ENCODE measurements at places on chromosomes 12 and 14.
A peak's percentile ranks its signal among the peaks of the same experiment; 100 is the strongest.

- DNase-seq, result no peak
These were observed 197.0 kb downstream of the CCER1 start for GRCh38 chr12:90757957-90758356.

- no peak for DNase-seq
These were observed 248.3 kb upstream of the LRIG3 start for GRCh38 chr12:59168647-59169046.

GRCh38 chr14:100539766-100540140 is 47.5 kb downstream of the BEGAIN start:
- DNase-seq, result no peak

DNA sequence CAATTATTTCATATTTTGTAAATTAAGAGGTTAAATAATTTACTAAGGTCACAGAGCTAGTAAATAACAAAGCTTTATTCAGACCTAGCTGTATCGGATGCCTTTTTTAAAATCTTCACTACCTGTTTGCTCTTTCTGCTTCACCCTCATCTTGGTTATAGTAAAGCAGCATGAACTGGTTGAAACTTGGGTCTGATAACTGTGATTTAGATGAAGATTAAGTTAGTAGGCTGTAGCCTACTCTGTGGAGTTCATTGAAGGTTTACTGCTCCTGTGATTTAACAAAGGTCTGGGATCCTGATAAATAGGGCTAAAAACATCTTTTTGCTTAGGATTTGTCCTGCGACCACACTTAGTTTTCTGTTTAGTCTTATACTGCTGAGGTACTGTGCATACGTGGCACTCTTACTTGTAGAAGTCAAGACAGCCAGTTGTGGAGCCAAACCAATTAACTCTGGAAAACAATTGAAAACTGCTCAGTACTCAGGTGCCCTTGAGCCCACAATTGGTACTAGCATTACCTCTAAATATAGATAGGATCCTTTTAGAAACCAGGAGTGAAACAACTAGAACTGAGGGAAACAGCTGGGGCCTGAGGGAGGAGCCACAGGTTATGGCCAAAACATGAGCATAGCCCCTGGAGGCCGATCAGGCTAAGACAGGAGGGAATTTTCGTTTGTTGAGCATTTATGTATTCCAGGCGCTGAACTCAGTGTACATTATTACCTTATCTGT is 2.3 kb downstream of the SPATS2 start:
- DNase-seq, result no peak

GRCh38 chr12:105706321-105706972 is 376.0 kb downstream of the C12orf75 start:
- DNase-seq, result no peak

DNA sequence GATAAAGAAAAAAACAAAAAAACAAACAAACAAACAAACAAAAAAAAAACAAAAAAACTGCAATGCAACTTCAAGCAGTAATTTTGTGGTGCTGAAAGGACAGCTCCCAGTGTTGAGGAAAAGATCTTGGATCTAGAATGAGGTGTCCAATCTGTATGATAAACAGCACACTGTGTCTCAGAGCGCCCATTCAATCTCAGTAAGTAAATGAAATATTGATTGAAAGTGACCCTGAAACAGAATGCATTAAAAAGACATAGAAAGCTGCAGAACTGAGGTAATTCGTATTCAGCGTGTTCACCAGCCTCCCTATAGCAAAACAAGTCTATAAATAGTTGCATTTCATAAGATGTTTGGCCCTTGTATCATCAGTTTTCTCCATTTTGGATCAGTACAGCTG is 153.0 kb downstream of the NOVA1 start:
- DNase-seq, result peak; percentile 27

DNA sequence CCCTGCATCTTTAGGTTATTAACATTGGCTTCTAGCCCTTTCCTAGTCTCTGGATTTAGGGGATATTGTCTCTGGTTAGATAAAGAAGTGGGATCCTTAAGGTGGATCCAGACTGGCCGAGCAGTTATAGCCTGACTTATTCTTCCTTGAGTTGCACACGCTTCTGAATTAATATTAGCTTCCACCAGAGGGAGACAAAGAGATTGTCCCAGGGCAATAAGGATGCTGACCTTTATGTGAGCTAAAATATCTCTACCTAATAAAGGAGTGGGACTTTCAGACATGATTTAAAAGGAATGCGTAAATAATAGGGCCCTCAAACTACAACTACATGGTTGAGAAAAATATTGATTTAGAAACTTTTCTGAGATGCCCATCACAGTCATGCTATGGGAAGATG is 139.7 kb downstream of the SLCO1B3 start:
- DNase-seq, result no peak

DNA sequence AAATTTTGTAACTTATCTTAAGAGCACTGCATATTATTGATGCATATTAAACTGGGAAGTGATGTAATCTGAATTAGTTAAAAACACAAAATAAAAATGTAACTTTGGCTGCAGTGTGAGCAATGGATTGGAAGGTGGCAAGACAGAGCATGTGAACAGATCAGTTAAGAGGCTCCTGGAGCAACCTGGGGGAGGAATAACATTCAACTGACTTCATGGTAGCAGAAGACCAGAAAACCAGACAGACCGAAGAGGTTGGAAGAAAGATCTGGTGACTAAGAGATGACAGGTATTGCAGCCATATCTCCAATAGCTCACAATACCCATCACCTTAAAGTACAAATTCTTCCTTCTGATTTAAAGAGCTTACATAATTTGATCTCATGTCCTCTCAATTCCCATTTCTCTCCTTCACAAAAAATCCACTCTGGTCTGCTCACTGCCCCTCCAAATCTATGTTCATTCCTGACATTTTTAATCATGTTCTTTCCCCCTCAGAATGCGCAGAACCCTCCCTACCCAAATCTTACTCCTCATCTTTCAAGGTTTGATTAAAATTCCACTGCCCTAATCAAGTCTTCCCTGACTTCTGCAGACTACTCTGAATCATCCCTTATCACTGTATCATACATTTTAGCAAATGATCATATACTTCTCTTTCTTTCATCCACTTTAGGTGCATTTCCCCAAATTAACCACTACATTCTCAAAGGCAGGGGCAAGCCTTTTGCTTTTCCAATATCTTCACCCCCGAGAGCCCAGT is 51.5 kb downstream of the DUSP16 start:
- DNase-seq, result no peak

- no peak for DNase-seq
These were observed 13.3 kb downstream of the SBNO1 start for GRCh38 chr12:123351349-123351748.

DNA sequence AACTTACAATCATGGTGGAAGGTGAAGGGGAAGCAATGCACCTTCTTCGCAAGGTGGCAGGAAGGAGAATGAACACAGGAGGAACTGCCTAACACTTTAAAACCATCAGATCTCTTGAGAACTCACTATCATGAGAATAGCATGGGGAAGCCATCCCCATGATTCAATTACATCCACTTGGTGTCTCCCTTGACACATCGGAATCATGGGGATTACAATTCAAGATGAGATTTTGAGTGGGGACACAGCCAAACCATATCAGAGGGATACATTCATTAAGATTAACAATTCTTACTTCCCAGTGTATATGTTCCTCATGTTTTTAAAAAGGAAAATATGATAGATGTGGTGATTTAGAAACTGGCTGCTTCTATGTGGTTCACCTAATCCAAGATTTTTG is 117.9 kb downstream of the PDE3A start:
- no peak for DNase-seq

GRCh38 chr12:105878964-105879363 is 259.8 kb downstream of the NUAK1 start:
- no peak for DNase-seq

DNA sequence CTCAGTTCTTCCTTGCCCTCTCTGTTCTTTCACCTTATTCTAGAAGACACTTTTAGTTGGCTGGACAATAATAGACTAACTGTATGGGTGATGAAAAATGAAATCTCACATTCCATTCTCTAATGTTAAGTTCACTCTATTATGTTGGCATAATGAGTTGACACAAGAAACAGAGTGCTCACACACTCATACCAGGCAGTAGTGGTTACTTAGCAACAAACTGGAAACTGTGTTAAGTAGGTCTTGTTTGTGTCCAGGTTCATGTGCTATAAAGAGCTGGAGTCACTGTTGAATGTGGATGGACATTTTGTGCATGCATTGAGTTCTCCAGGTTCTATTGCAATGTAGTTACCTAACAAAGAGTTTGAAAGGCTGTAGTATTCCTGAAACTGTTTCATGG is 16.9 kb upstream of the PPP4R4 start:
- no peak for DNase-seq

- DNase-seq, result no peak
These were observed 29.4 kb upstream of the ETFBKMT start for GRCh38 chr12:31629756-31630732.

- no peak for DNase-seq
These were observed 118.0 kb downstream of the GCH1 start for GRCh38 chr14:54784657-54785056.

DNA sequence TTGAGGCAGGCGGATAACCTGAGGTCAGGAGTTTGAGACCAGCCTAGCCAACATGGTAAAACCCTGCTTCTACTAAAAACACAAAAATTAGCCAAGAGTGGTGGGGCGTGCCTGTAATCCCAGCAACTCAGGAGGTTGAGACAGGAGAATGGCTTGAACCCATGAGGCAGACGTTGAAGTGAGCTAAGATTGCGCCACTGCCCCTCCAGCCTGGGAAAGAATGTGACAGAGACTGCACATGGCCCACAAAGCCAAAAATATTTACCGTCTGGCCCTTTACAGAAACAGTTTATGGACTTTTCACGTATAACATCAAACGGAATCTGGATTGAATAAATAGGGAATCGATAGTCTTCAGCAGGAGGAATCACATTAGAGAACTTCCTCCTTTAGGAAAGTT is 3.5 kb downstream of the RSRC2 start:
- DNase-seq, result no peak

DNA sequence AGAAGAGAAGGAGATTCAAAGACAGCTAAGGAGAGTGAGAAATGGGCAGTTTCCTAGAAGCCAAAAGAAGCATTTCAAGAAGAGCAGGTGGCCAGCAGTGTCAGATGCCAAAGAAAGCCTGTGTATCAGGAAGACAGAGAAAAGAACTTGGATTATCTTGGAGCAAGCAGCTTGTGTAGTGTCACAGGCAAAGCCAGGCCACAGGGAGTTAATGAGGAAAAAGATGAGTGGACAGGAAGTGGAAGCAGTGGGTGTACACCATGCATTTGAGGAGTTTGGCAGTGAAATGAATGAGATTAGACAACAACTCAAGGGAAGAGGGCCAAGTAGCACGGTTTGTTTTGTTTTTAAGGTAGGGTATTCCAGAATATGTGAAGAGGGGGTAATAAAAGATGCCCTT is 5.6 kb upstream of the MYH7 start:
- DNase-seq, result no peak

GRCh38 chr12:47832263-47832933 is 12.7 kb upstream of the HDAC7 start:
- no peak for DNase-seq

- no peak for DNase-seq
These were observed 977 bp upstream of the TMEM120B start for GRCh38 chr12:121711361-121712189.

DNA sequence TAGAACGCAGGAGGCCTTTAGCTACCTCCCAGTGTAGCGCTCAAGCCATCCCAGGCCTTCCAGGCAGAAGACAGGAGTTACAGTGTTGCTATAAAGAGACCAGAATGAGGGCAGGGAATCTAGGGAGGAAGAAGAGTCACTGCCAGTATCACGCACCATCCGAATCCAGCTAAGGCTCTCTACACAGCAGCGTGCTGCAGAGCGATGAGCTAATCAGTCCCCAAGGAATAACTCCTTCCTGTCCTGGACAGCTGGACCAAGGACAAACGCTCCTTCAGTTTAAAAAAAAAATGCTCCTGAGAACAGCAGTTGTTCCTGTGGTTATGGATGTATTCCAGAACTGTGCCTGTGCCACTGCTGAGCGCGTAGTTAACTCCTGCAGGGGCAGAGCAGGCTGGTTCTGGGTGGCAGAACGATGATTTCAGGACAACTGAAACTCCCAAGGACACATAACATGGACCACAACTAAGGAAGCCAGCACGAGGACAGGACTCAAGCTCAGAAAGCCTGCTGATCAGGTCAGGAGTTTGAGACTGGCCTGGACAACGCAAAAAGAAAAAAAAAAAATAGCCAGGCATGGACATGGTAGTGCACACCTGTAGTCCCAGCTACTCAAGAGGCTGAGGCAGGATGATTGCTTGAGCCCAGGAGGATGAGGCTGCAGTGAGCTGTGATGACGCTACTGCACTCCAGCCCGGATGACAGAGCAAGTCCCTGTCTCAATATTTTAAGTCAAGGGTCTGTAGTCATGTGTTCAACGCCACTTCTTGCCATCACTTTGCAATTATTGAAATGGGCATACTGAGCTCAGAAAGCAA is 2.6 kb downstream of the IFFO1 start:
- DNase-seq, result no peak

DNA sequence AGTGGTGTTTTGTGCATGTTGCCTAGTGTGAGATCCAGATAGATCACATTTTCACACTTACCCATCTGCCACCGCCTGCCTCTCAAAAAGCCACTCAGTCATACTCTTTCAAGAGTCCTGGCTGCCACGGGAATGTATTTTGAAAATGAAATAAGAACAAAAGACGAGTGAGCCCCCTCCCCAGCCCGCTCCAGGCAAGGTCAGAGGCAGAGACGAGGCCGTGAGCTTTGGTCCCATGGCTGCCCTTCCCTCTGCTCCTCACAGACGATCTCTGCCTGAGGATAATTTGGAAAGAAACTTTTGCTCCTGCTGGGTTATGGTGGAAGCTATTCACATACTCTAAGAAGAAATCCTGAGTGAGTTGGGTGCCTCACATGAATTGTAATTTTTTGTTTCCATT is 924.3 kb downstream of the BCL11B start:
- no peak for DNase-seq

DNA sequence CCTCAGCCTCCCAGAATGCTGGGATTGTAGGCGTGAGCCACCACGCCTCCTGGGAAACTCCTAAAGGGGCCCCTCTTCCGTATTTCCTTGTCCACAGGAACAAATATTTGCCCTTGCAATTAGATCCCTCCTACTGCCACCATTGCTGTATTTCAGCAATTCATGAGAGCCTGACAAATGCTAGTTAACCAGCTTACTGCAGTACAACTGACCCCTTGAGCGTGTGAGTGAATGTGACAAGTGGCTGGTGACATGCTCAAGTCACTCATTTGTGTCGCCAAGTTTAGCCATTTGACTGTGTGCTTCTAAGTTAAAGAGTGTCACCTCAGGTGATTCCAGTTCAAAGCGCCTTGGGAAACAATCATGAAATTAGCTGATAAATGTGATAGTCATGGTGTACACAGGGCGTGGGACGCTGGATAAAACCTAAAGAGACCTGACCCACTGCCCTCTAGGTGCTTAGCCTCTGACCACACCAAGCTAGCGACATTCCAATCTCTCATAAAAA is 56.1 kb upstream of the MAP1LC3B2 start:
- peak; percentile 68 for DNase-seq

DNA sequence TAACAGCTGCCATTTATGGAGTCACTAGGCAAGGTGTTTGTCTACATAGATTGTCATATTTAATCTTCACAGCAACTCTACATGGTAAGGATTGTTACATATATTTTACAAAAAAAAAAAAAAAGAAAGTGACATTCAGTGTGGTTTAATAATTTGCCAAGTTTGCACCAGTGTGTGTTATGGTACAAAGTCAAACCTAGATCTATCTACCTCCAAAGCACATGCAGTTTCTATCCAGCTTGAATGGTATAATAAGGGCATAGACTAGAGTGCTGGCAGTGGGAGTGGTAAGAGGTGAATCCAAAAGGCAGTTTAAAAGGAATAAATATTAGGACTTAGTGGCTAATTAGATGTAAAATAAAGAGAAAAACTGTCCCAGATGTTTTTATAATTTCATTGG is 66.2 kb upstream of the PCNX4 start:
- DNase-seq, result peak; percentile 66

Data from large intestine (tissue), 12 donors.